ENCODE measurements at places on chromosomes 11 and 22.

DNA sequence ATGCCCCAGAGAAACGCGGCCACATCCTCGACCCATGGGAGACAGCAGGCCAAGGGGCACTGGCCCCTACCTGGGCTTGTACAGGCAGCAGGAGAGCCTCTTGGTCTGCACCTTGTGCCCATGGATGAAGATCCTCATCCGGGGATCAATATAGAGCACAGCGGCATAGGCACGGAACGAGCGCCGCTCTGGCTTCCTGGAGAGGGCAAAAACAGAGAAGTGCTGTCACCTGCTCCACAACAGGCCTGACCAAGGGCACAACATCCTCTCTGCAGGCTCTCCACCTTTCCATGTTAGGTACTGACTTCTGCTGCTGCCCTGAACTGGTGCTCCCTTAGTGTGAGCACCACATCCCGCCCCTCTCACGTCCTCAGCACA, 27.2 kb downstream of the MORC2 start:
- DNase-seq: no peak

DNA sequence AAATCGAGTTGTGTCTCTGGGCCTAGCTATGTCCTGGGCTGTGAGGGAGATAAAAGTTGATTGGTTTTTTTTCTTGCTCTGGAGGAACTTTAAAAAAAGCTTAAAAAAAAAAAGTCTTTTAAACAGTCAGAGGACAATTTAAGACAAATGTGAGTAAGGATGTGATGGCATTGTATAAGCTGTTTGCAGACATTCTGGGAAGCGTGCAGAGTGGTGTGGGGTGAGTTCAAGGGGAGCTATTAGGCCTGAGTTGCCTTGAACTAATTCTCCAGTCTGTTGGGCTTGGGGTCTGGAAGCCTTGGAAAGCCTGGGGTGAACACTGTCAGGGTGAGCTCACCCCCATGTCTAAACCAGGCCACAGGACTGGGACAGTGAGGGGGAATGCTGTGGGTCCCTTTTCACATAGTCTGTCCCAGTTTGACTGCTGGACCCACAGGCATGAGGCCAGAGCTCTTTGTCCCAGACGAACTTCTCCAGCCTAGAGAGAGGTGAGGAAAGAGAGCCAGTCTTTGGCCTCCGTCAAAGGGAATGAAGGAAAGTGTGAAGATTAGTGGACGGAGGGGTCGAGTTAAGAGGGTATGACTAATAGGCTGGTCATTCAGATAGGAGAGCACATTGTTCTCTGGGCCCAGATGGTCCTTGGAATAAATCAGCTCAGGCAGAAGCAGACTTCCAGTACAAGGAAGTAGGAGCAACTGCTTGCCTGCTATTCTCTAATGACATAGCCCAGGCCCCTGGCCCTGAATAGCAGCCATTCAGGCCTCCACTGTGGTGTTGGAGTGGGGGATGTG, 76.4 kb upstream of the NNMT start:
- no peak for DNase-seq

- no peak for DNase-seq
Measured at GRCh38 chr22:31436132-31436531, 36.7 kb downstream of the DRG1 start.

DNA sequence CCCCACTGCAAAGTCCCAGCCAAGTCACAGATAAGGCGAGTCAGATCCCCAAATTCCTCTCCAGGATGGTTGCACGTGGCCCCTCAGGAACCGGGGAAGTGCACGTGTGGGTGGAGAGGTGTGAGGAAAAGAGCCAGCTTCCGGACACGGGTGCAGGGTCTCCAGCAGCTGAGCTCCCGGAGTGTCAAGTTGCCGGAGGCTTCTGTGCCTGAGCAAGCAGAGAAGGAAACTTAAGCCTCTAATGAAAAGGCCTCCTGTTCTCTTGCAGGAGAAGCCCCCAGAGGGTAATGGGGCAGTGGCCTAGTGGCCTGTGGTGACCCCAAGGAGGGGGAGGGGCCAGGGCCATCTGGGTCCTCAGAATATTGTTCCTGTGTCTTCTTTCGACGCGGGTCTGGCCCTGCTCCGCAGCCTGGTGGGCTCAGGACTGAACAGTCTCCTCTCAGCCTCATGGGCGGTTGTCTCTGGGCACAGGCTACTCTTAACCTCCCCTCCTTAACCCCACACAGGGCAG, 147.9 kb downstream of the FEZ1 start:
- DNase-seq: no peak

DNA sequence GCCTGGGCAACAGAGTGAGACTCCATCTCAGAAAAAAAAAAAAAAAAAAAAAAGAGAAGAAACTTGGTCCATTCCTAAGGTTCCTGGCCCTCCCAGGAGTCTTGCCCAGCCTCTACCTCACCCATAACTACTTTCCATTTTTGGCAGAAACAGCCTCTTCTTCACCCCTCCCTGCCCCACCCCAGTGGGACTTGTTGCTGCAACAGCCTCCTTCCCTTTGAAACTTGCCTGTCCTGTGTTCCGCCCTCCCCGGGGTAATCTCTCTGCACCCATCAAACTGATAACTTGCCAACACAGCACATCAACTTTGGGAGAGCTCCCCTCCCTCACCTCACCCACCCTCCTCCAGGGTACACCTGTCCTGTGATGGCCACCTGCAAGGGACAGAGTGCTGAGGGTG, 10.0 kb upstream of the FAM83F start:
- no peak for DNase-seq

GRCh38 chr22:40196628-40197360, 19.1 kb downstream of the TNRC6B start:
- DNase-seq: peak; percentile 42

DNA sequence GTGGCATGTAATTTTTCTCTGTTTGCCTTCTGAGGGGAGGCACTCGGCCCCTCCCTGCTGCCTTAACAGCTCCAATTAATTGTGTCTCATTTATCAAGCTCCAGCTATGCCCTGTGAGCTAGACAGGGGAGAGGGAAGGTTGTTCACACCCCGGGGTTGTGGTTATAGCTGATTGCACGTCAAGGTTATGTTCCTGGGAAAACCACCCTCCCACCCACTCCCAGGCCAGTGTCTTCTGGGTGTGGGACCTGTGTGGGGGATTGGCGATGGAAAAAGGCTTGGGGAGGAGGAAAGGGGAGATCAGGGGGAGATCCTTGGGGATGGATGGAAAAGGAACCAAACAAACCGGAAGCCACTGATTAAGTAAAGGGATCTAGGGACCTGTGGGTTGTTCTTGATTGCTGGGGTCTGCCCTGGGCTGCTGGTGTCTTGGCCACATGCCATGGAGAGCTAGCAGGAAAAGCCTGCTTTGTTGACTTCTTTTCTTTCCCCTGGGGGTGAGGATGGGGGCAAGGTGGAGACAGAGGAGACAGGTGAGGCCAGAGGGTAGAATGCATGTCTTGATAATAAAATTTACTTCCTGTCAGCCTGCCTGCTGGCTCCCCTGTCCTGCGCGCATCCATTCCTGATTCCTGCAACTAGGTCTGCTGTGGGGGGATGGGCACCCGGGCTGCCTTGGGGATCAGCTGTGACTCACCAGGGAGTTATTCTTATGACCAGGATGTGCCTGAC, 13.5 kb upstream of the SORL1-AS1 start:
- DNase-seq: peak; percentile 59

- peak; percentile 37 for DNase-seq
Measured at GRCh38 chr11:118152552-118153471, at the start of gene SCN4B. TSS of gene SCN4B (minus strand) at chr11:118152823. CDS start at chr11:118152673, 150 bp downstream.

GRCh38 chr22:29740216-29740615, 20.4 kb downstream of the CABP7 start:
- no peak for DNase-seq

DNA sequence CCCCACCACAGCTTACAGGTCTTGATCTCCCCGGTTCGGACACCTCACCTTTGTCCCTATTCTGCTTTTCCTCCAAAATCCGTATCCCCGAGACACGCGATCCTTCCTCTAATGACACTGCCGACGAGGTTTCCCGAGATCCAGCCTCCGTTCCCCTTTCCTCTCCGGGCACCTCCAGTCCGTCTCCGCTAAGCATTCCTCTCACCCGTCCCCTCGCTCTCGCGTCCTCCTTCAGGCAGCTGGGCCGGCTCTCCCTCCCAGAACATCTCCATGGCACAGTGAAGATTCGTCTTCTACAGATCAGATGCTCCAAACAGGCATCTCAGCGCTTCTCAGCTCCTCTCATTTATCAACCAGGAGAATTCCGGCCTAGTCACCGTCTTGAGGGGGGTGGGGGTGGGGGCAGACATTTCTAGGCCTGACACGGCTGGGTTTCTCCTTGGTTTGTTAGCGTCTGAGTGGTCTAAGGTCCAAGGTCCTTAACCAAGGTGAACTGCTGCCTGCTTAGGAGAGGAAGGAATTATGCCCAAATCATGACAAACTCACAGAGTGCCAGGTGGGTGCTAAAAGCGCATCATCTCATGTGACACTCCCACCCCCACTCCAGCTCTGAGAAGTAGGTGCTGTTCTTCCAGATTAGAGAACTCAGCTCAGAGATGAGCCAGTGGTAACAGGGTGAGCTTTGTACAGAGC, at the start of gene SPTBN2:
Gene SPTBN2, minus strand, starts transcription at position 524 of the 693 bp plus-strand sequence. CDS start 7,976 bp downstream, outside the sequence.
- DNase-seq: no peak

GRCh38 chr11:83119216-83119615, 37.7 kb upstream of the PCF11 start:
- no peak for DNase-seq

DNA sequence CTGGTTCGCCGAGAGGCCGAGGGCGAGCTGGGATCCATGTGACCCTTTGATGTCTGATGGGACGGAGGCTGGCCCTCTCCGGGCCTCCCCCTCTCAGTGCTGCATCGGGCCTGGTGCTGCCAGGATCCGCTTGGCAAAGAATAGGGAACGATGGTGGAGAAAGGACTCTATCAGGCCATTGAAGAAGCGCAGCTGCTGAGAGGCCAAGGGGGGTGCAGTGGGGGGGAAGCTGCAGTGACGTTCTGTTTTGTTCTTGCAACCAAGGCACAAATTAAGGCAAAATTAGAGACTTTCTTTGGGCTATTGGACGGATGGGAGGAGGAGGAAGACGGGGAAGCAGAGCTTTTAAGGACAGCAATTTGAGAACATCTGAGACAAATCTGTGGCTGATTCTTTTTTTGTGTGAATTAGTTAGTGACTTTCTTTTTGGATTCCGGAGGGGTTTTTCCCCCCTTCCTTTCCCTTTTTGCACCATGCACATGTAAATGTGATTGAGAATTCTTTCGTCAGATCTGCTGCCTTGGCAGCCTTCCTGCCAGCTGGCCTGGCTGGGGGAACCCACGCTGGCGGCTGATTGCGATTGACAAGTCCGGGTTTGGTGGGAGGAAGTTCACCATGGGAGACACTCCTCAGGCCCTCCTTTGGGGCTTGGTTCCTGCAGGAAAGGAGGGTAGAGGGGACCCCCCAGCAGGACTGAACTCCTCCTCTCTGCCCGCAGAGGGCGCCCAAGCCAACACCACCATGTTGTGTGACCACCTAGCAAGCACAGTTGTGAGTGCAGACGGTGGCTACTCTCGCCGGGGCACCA, 214.6 kb downstream of the NTM start:
- peak; percentile 3 for DNase-seq

- DNase-seq: no peak
Measured at GRCh38 chr11:66979336-66979980, 4.4 kb downstream of the C11orf86 start.

DNA sequence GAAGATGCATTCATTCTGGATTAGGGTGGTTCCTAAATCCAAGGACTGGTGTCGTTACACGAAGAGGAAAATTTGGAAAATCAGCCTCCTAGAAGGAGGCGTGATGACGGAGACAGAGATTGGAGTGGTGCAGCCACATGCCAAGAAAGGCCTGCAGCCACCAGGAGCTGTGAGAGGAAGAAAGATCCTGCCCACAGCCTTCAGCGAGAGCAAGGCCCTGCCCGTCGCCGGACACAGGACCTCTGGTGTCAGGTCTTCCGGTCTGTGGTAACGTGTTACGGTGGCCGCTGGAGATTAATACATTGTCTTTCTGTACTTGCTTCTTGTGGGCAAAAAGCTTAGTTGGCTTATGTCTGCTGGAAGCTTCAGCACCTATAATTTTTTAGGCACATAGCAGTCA, 1045.8 kb downstream of the BRD1 start:
- DNase-seq: no peak

DNA sequence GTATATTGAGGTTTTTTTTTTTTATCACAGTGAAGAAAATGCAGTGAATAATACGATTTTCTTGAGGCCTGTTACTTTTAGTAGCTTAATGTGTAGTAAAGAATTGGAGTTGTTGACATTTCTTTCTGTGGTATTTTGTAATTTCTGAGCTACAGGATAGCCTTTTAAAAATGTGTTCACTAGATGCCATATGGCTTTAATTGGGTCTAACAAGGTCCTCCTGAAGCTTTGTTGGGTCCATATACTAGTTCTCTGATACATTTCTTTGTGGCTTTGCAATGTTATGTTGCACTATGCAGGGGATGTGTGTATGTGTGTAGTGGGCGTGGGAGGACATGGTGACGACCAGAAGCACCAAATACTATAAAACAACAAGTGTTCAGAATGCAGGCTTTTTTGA, 25.1 kb downstream of the FBXO7 start:
- no peak for DNase-seq

DNA sequence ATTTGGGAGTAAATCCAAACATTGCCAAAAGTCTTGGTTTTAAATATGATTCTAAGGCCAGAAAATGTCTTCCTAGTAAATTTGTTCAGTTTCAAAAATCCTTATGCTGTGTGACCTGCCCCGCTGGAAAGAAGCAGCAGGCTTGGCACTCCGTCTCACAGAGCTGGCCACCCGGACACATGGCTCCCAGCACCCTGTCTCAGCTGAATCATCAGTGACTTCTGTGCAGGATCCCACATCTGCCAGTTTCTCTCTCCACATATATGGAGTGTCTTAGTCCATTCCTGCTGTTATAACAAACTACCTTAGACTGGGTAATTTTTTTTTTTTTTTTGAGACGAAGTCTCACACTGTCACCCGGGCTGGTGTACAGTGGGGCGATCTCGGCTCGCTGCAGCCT, 356.7 kb downstream of the TBC1D22A start:
- DNase-seq: no peak

GRCh38 chr11:95140397-95141033, 50.9 kb downstream of the ENDOD1 start:
- DNase-seq: no peak

DNA sequence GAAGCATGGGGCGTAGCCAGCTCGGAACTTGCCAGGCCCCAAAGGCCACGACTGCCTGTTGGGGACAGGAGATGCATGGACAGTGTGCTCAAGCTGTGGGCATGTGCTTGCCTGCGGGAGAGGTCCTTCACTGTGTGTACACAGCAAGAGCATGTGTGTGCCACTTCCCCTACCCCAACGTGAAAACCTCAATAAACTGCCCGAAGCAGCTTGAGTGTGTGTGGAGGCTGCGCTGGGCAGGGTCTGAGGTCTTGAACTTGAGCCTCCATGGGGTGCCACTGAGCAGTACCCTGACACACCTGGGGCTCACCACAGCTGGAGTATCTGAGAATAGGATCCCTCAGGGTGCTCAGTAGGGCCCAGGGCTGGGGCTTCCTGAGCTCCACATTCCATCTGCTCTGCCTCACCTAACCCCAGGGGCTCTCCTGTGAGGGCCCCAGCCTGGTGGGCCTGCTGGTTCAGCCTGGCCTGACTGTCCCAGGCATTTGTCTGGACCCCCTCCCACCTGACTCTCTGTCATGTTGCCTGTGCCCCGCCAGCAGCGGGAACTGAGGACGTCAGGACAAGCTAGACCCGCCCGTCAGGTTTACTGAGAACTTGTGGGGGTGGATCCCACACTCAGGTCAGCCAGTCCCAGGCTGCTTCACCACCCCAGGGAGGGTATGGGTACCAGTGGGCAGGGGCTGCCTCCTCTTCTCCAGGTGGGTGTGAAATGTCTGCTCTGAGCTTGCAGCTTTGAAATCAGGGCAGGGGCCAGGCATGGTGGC, 3.2 kb downstream of the RASSF7 start:
- DNase-seq: no peak

GRCh38 chr11:62919476-62919875, 1.7 kb downstream of the CHRM1 start:
- no peak for DNase-seq

Measured in stimulated activated CD4-positive, alpha-beta T cell treated with anti-CD3 and anti-CD28 coated beads, Interleukin-2, amount 100 ng/mL, for 24 hours (primary cell).